ENCODE measurements at places on chromosomes 13 and 19.

- no peak for DNase-seq
Measured at GRCh38 chr13:111852725-111853518, 214.0 kb upstream of the SOX1 start.

GRCh38 chr19:49546825-49547565 is 19.2 kb downstream of the RCN3 start:
- DNase-seq, result peak; percentile 86

DNA sequence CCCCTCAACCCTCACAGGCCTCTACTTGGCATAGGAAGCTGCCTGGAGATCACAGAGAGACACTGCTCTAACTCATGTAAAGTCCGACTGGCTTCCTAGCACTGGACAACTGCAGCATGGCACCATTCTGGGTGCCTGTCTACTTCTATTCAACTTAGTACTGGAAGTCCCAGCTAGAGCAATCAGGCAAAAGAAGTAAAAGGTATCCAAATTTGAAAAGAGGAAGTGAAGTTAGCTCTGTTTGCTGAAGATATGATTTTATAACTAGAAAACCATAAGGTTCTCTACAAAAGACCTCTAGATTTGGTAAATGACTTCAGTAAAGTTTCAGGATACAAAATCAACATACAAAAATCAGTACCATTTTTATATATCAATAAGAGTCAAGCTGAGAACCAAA is 1017.6 kb downstream of the PCDH9 start:
- no peak for DNase-seq

DNA sequence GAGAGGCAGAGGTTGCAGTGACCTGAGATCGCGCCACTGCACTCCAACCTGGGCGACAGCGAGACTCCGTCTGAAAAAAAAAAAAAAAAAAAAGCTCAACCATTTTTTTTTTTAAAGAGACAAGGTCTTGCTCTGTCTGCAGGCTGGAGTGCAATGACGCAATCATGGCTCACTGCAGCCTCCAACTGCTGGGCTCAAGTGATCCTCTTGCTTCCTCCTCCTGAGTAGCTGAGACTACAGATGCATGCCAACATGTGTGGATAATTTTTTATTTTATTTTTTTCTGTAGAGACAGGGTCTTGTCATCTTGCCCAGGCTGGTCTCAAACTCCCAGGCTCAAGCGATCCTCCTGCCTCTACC is 10.3 kb downstream of the EHD2 start:
- no peak for DNase-seq

GRCh38 chr19:30817965-30818567 is 445.9 kb downstream of the ZNF536 start:
- no peak for DNase-seq

DNA sequence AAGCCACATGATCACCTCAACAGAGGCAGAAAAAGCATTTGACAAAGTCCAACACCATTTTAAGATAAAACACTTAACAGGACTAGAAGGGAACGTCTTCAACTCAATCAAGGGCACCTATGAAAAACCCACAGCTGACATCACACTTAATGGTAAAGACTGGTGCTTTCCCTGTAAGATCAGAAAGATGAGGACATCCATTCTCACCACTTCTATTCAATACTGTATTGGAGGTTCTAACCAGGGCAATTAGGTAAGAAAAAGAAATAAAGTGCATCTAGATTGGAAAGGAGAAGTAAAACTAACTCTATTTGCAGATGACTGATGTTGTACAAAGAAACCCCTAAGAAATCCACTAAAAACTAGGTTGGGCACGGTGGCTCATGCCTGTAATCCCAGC is 11.2 kb upstream of the AKAP8 start:
- no peak for DNase-seq

- no peak for DNase-seq
Measured at GRCh38 chr13:53732664-53733063, 704.1 kb downstream of the OLFM4 start.

DNA sequence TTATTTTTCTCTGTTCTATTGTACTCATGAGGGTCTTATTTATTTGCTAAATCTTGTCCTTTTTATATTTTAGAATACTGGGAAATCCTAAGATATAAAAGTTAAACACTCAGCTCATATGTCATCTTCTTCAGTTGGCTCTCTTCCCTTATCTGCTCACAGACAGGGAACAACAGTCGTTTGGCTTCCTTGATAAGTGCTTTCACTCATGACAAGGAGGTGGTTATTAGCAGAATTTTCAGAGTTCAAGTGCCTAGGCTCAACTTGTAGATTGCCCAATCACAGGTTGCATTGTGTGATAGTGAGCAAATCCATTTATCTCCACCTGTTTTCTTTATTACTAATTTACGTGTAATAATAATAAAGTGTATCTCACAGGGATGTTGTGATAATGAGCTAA is 620.3 kb upstream of the PCDH20 start:
- DNase-seq, result no peak

DNA sequence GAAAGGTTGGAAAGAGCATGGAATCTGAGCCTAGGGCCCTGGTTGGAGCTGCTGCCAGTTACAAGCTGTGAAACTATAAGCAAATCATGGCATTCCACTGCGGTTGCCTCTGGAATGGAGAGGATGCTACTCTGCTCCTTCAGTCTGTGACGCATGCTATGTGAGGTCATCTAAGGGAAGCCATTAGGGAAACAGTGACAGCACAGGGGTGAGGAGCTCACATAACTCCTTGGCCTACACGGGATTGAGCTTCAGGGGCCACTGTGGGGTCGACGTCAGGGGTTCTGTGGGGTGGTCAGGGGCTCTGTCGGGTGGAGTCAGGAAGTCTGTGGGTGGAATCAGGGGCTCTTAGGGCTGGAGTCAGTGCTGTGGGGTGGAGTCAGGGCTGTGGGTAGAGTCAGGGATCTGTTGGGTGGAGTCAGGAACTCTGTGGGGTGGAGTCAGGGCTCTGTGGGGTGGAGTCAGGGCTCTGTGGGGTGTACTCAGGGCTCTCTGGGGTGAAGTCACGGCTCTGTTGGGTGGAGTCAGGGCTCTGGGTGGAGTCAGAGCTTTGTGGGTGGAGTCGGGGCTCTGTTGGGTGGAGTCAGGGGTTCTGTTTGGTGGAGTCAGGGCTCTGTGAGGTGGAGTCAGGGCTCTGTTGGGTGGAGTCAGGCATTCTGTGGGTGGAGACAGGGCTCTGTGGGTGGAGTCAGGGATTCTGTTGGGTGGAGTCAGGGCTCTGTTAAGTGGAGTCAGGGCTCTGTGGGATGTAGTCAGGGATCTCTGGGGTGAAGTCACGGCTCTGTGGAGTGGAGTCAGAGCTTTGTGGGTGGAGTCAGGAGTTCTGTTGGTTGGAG is 35.8 kb upstream of the MEDAG start:
- DNase-seq, result peak; percentile 88

- DNase-seq, result no peak
Measured at GRCh38 chr13:95544293-95544692, 8.2 kb upstream of the CLDN10 start.

DNA sequence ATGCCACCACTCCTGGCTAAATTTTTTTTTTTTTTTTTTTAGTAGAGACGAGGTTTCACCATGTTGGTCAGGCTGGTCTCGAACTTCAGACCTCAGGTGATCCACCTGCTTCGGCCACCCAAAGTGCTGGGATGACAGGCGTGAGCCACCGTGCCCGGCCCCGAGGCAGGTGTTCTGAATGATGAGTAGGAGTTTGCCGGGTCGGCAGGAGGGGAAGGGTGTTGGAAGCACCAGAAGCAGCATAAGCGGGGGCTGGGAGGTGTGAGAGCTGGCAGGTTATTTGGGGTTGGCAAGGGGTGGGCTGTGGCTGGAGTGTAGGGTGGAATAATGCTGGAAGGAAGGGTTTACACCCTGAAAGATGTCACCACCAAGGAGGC is 1.8 kb downstream of the SPPL2B start:
- DNase-seq, result no peak

DNA sequence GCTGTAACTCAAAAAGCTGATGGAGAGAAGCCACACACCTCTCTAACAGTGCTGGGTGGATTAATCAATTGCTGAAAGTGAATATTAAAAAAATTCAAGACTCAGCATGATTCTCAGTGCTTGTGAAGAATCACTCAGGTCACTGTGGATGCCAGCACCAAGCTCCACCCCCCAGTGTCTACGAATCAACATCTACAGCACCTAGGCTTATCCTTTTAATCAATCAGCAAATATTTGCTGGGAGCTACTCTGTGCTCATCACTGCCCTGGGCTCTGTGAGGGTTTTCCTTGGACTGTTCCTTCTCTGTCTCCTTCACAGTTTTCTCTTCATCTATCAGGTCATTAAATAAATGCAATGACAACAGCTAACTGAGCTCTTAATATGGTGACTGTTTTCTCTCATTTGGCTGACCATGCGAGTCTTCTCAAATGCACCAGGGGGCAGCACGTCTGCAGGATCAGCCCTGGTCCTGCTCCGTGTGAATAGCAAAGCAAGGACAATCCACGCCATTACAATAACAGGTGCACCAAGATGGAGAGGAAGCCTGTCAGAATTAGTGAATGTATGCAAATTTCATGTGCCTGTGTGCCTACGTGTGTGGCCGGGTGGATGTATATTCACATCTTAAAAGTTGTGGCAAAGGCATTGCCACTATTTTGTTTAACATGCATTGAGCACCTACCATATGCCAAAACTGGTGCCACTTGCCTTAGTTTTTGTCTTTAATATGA is 14.6 kb upstream of the C13orf42 start:
- peak; percentile 24 for DNase-seq

GRCh38 chr13:113367020-113367560 is 3.2 kb upstream of the GRTP1 start:
- no peak for DNase-seq

DNA sequence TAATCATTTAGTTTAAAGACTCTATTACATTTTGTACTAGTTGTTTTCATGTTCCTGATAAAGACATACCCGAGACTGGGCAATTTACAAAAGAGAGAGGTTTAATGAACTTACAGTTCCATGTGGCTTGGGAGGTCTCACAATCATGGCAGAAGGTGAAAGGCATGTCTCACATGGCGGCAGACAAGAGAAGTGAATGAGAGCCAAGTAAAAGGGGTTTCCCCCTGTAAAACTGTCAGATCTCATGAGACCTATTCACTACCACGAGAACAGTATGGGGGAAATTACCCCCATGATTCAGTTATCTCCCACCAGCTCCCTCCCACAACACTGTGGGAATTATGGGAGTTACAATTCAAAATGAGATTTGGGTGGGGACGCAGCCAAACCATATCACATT is 129.2 kb downstream of the PAN3 start:
- DNase-seq, result no peak

DNA sequence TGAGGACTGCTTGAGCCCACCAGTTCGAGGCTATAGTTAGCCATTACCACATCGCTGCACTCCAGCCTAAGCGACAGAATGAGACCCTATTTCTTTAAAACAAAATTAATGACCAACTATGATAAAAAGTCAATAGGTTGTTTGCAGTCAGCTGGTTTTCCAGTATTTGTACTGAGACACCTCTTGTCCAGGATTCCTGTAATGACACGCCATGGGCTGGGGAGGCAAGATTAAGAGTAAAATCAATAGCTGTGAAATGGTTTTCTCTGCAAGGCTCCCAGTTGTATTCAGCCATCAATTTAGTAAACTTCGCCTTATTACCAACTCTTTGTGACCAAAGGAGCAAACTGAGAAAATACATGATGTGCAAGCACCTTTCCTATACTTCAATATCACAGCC is 29.5 kb downstream of the STK24 start:
- no peak for DNase-seq

DNA sequence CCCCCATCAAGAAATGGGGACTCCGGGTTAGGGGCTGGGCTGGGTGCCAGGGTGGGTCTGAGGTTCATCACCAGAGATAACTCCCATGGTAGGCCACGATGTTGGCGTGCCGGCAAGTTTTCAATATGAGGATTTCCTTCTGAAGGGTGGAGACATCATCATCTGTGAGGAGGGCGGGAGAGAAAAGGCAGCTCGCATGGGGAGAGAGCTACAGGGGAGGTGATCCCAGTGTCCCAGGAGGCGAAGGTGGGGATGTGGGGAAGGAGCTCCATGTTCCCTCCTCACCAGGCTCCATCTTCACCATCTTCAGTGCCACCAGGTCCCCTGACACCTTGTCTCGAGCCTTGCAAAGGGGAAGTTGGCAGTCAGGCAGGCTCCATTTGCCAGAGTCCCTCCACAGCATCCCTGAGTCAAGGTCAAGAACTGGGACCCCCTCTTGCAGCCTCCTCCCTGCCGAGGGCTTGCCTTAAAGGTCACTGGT is 430 bp downstream of the MAP4K1 start:
- no peak for DNase-seq

- no peak for DNase-seq
Measured at GRCh38 chr13:49464621-49465325, 20.7 kb downstream of the SETDB2 start.

GRCh38 chr19:52949422-52949821 is 13.3 kb downstream of the ZNF816 start:
- no peak for DNase-seq

GRCh38 chr19:32404933-32405430 is 588 bp upstream of the DPY19L3 start:
- peak; percentile 42 for DNase-seq

- no peak for DNase-seq
Measured at GRCh38 chr13:91702411-91702810, 304.0 kb downstream of the GPC5 start.

DNA sequence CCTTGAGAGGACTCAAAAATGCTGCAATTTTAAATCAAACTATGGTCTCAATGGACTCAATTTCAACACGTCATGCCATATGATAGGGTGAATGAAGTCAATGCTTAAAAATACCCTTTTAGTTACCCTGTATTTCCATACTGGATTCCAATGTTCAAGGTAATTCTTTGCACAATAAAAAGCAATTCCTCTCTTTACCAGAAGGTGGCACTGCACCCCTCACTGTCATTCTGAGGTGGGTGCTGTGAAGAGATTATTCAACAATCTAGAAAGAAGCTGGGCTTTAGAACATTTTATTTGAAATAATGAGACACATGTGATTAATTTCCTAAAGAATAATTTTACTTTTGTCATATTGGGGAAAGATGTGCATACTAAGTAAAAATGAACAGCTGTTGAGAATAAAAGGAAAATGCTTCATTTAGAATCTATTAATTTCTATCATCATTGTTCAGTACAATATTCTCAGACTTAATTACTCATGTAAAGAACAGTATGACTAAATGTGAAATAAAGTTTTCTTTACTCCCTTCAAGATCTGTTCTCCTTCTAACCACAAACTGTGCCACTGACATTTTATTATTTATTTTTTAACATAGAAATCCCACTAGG is 789.1 kb downstream of the GPC5 start:
- DNase-seq, result peak; percentile 12

- DNase-seq, result no peak
Measured at GRCh38 chr13:48476686-48477085, 56.2 kb downstream of the RCBTB2 start.

GRCh38 chr13:78160793-78161192 is 242.2 kb upstream of the EDNRB start:
- peak; percentile 11 for DNase-seq
